ENCODE measurements at places on chromosomes 13 and 19.

DNA sequence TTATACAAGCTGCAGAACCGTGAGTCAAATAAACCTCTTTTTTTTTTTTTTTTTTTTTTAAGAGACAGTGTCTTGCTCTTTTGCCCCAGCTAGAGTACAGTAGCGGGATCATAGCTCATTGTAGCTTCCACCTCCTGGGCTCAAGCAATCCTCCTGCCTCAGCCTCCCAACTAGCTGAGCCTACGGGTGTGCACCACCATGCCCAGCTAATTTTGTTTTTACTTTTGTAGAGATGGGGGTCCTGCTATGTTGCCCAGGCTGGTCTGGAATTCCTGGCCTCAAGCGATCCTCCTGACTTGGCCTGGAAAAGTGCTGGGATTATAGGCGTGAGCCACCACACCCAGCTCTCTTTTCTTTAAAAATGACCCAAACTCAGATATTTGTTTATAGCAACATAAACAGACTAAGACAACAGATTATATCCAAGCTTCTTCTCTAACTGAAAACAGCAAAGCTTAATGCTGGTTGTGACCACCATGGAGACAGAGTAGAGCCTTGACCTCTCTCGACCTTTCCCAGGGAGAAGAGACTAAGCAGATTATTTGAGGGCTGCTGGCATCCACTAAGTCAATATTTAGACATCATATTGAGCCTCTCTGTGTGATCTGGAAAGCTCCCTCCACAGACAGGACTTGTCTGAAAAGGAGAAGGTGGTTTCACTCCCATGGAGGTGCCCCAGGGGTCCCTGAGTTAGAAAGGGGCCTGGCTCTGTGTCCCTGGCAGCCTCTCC is 150.0 kb downstream of the KCTD15 start:
- no peak for DNase-seq

- no peak for DNase-seq
Observed at GRCh38 chr13:42373048-42373812, 101.3 kb downstream of the AKAP11 start.

GRCh38 chr19:41641879-41642485 is 15.1 kb upstream of the CEACAM4 start:
- no peak for DNase-seq

GRCh38 chr19:16386619-16387240 is 62.1 kb downstream of the KLF2 start:
- DNase-seq, result no peak

DNA sequence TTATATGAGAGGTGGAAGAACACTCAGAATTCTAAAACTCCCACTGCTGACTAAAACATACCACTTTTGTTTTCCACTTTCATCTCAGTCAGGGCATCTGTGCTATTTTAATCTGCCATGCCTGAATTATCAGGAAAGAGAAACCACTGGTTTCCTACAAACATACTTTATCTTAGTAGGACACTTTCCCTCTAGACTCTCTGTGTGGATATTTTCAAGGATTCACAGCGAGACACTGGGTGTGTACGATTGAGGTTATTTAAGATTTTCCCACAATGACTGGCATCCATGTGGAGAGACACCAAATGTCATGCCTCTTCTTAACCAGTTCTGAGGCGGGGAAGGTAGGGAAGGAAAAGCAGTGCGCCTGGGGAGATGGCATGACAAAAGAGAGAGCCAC is 212.2 kb downstream of the ENOX1 start:
- DNase-seq, result no peak

DNA sequence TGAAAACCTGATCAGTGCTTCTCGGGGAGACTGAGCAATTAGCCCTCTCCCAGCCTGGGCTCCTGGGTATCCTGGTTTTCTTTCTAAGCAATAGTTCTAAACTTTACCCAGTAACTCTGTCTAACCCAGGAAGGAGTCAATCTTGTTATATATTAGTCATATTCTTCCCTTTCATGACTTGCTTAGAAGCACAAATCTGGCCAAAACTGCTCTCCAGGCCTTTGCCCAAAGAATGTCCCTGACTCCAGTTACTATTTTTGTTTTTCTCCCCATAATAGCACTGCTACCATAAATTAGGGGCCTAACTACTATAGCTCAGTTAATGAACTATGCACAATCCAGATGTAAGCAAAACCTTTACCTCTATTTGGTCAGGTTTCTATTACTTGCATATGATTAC is 355.8 kb upstream of the HTR2A start:
- no peak for DNase-seq

DNA sequence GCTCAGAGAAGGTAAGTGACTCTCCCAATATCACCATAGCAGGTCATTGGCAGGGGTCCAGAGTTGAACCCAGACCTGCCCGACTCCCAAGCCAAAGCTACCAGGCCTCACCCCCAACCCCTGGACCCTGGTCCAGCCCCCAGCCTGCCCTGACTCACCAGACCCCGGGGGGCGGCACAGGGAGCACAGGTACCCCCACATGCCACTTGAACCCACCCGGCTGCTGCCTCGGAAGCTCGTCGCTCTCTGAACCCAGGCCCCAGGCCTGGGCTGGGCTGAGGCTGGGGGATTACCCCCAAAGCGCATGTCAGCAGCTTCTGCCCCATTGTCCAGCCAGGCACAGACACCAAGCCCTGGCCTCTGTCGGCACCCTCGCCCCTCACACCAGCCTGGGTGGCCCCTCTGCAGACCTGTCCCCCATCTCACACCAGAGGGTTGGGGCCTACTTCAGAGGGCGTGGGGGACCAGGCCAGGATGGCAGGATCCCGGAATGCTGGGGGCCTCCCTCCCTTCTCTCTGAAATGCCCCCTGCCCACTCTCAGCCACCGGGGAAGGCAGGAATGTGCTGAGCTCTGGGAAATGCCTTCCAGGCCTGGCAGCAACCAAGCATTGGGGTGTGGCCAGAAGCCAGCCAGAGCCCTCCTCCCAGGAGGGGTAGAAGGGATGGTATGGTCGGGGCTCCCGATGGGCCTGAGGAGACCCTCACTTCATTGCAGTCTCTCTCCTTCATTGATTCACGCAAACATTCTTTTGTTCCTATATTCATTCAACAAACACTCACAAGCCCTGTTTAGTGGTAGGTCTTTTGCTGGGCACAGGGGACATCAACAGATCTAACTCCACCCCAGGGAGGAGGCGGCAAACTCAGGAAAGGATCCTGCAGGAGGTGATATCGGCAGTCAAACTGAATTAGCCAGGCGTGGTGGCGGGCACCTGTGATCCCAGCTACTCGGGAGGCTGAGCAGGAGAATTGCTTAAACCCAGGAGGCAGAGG is 1.7 kb upstream of the PRX start:
- DNase-seq, result no peak

DNA sequence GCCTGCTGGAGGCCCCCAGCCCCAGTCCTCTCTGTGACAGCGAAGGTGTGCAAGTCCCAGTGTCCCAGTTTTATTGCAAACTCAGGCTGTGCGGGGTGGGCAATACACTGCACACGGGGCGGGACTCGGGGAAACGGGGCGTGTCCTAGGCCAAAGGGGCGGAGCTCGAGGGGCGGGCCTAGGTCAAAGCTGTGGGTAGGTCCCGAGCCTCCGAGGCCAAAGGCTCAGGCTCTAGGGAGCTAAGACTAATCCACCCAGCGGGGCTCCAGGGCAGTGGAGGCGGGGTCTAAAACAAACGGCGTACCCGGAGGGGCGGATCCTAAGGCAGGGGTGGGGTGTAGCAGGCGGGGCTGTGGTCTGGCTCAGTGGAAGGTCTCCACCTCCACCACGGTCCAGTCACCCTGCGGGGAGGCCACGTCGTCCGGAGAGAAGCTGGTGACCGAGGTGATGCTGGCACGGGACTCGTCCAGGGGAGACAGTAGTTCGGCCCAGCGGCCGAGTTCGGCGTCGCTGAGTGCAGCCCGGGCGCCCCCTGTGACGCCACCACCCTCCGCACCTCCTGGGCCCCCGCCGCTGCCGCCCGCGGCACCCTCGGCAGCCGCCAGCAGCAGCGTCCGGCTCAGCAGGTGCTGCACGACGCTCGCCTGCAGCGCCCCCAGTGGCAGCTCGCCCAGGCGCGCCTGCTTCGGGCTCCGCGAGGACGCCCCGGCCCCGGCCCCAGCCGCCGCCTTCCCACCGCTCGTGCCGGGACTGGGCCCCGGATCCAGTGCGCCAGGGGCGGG is 5.3 kb downstream of the PRR36 start:
- DNase-seq, result peak; percentile 83

DNA sequence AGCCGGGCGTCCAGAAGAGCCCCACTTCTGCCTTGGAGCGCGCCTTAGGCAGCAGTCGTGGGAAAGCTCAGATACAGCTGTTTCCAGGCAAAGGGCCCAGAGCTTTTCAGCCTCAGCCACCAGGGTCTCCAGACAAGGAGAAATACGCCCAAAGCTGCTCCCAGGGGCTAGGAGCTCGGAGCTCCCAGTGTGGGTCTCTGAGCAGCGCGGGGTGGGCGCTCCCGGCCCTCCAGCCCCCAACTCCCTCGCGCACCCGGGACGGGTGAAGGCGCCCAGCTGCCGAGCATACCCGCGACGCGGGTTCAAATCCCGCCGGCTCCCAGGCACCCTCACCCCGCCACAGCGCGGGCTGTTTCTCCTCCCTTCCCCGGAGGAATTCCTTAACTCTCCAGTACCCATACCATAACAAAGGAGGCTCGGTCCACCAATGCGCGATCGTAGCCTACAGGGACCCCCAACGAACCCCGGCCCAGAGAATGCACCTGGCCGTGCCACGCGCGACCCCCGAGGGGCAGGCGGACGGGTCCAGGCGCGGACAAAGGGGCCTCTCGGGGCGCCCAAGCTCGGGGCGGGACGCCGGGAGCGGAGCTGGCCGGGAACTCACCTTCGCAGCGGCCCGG is 507 bp downstream of the COL4A1 start:
- no peak for DNase-seq

- DNase-seq, result no peak
Observed at GRCh38 chr13:37682496-37682895, 83.9 kb upstream of the POSTN start.

- no peak for DNase-seq
Observed at GRCh38 chr13:62033934-62034333, 618.3 kb upstream of the PCDH20 start.

GRCh38 chr13:50261130-50261901 is 246.1 kb downstream of the KCNRG start:
- DNase-seq, result no peak

GRCh38 chr19:15780610-15781418 is 6.6 kb upstream of the OR10H5 start:
- no peak for DNase-seq

- DNase-seq, result no peak
Observed at GRCh38 chr13:107864543-107865317, 350.6 kb downstream of the LIG4 start.

DNA sequence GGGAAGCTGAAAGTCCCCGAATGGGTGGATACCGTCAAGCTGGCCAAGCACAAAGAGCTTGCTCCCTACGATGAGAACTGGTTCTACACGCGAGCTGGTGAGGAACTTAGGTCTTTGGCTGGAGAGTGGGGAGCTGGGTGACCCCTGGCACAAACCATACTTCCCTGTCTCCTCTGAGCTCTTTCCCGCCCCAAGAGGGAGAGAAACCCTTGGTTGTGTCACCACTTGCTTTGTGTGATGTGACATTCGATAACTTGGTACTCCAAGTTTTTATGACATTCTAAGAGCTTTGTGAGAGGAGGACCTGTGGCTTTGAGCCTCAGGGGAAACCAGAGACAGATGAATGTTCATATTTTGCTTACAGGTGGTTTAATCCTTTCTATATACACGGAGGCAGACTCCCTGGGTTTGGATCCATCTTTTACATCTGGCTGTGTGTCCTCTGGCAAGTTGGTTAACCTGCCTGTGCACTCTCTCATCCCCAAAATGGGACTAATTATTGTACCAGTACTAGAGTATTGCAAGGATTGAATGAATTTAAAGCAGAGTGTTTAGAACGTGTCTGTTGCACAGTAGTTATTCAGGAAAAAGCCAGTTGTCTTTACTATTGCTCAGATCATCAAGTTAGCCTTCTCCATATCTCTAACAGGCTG is 1.2 kb downstream of the RPS19 start:
- no peak for DNase-seq

- peak; percentile 67 for DNase-seq
Observed at GRCh38 chr19:3982701-3983541, 2.3 kb downstream of the EEF2 start.

DNA sequence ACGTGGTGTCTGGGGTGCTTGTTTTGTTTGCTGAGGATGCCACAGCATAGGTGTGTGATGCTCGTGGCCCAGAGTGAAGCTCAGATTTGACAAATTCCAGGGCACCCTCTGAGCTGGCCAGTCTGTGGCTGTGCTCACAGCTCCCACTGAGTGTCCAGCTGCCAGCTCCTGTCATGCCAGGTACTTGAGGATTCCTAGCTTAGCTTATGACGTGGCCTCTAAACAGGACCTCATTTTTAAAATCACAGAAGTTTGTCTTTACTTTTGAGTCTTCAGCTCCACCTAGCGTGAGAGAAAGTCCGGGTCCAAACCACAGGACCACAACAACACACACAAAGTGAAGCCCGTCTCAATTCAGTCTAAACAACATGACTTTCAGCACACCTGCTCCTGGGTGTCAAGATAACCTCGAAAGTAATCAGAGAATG is 117.3 kb downstream of the RAB20 start:
- no peak for DNase-seq

DNA sequence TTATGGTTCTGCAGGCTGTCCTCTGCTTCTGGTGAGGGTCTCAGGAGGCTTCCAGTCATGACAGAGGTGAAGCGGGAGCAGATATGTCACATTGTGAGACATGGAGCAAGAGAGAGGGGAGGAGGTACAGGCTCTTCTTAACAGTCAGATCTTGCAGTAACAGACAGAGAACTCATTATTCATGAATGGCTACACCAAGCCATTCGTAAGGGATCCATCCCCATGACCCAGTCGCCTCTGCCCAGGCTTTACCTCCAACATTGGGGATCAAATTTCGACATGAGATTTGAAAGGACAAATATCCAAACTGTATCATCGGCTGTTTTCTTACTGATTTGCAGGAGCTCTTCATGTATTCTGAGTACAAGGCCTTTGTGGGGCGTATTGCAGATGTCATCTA is 21.7 kb downstream of the ZNF507 start:
- DNase-seq, result no peak

- no peak for DNase-seq
Observed at GRCh38 chr13:31801088-31801487, 61.8 kb downstream of the RXFP2 start.

- DNase-seq, result no peak
Observed at GRCh38 chr19:48158210-48158790, 11.8 kb downstream of the LIG1 start.

GRCh38 chr13:97976610-97977521 is 23.4 kb downstream of the IPO5 start:
- DNase-seq, result no peak

- DNase-seq, result peak; percentile 86
Observed at GRCh38 chr19:3387645-3388589, 21.5 kb downstream of the NFIC start.

- DNase-seq, result no peak
Observed at GRCh38 chr13:50561739-50562138, 281.8 kb downstream of the DLEU7 start.

- no peak for DNase-seq
Observed at GRCh38 chr13:31276421-31276820, 76.6 kb downstream of the B3GLCT start.

- DNase-seq, result no peak
Observed at GRCh38 chr13:40181203-40181845, 485.1 kb downstream of the FOXO1 start.

DNA sequence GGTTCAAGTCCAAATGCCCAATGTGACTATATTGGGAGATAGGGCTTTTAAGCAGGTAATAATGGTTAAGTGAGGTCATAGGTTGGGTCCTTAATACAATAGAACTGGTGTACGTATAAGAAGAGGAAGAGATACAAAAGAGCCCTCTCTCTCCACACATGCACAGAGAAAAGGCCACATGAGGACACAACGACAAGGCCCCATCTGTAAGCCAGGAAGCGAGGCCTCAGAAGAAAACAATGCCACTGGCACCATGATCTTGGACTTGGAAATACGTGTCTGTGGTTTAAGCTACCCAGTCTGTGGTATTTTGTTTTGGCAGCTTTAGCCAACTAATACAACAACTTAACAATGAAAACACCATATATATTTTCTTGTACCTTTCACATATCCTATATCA is 23.4 kb upstream of the RFC3 start:
- no peak for DNase-seq
